Left forelimb (tissue), 1 donor: ENCODE measurements at places on chromosomes 4 and X.

DNA sequence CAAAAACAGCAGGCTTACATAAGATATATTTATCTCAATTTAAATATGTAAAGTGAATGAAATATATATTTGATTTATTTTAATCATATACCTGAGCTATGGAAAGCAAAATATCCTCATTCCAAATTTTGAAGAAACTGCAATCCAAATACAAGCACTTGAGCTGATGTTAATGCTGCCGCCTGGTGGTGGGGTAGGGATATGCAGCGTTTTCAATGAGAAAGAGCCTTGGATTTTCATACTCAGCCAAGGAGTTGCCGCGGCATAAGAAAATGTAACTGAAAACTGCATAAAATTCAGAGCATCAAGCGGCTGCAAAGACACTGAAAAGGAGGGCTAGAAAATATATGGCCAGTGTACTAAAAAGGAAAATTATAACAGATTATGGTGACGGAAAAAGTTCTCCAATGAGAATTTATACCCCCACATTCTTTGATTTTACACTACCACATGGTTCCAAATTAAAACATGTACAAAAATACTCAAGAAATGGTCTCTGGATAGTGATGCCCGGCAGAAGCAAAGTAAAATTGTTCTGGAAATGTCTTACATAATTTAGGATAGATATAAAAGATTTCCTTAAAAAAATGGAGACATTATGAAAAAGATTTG is 660.3 kb upstream of the PITX2 start:
- DNase-seq, result no peak

- peak; percentile 64 for DNase-seq
These were observed 36.8 kb upstream of the REST start for GRCh38 chr4:56870946-56871345.

DNA sequence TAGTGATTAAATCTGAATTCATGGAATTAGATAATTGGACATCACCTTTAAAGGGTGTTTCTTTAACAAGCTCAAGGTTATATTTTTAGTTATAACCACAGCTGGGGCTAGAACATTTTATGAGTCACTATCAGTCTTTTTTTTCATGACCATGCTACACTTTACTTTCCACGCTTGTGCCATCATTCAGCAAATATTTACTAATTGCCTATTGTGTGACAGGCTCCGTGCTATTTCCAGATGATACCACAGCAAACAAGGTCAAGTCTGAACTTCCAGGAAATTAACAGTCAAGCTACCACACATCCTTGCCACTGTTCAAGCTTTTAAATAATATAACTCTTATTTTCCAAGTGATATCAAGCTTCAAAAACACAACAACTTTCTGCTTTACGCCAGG is 16.5 kb downstream of the SPANXN3 start:
- DNase-seq, result no peak

GRCh38 chrX:139932073-139932900 is 566 bp downstream of the ATP11C start:
- peak; percentile 68 for DNase-seq

DNA sequence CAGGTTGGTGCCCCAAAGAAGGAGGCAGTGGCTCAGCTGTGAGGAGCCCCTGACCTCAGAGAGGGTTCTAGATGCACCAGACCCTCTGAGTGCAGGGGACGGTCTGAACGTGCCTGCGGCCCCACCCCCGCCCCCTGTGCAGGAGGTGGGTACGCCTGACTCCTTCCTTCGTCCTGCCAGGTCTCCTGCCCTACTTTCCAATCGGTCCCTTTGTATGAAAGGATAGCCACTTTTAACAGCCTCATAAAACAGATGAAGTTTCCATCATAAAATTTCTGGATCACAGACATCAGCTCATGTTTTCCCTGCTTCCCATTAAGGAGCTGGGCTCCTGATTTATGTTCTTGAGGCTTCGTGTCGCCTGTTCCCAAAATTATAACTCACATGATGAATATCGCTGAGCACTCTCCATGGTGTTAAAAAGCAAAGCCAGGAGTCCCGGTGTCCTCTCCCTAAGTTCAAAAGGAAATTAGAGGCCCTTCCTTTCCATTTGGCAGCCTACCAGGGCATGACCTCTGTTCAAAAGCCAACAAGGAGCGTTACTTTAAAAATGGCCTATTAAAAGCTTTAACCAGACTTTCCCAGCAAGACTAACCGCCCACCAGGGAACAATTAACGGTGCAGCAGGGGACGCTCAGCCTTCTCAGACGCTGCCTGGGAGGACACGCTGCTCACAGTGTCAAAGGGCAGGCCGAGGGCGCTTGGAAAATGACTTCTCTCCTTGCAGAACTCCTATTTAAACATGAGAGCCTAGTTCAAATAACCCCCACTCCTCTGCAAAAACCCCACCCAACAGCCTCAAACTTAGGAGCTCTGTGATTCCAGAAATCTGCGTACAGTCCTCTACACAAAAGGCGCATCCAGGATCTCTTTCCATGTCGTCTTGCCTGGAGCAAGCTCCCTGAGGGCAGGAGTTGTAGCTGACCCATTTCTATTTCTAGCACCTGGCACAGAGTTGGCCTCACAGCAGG is 181.9 kb downstream of the AFAP1 start:
- no peak for DNase-seq

DNA sequence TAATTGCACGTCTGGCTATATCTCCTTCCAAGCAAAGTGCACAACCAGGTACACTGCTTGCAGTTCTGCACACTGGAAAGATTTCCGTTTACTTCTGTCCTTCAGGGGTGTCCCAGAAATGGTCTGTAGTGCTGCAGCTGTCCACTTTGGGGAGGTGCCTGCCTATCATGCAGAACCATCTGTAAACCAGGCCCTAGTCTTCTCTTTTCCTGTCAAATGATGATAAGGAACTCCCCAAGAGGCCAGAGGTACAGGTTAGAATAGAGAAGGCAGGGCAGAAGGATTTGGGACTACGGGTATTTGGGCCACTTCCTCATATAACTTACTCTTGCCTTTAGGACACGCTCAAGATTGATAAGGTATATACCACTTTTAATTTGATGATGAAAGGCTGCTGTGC is 746.9 kb downstream of the FAT4 start:
- DNase-seq, result no peak

- no peak for DNase-seq
These were observed 74.3 kb downstream of the CAMK2D start for GRCh38 chr4:113687067-113687718.

DNA sequence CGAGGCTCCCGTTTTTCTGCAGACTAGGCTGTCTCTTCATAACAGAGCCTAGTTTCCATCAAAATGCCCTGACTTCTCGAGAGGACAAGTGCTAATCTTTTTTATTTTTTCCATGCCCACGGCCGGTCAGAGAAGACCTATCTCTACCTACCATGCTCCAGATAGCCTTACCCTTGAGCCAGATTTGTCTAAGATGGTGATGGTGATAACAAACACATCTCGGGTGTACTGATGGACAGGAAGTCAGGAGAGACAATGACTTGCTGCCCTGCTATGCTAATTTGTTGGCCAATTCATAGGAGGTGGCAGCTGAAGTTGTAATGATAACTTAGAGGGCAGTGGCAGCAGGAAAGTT is 42.2 kb upstream of the NKRF start:
- DNase-seq, result no peak

DNA sequence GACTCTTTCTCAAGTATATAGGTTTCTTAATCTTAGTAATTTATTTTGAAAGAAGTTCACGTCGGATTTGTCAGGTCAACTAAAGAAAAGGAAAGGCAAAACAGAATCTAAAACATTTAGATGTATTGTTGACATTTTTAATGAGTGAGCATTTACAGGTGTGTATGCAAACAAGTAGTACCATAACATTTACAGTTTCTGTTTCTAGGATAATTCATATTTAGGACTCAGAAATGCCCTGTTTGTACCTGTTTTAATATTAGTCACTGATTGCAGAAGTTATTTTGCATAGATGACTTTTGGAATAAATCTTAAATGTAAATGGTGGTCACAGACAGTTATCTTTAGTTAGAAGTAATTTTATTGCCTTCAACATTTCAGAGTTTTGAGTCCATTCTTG is 151.3 kb upstream of the NUDT6 start:
- no peak for DNase-seq

DNA sequence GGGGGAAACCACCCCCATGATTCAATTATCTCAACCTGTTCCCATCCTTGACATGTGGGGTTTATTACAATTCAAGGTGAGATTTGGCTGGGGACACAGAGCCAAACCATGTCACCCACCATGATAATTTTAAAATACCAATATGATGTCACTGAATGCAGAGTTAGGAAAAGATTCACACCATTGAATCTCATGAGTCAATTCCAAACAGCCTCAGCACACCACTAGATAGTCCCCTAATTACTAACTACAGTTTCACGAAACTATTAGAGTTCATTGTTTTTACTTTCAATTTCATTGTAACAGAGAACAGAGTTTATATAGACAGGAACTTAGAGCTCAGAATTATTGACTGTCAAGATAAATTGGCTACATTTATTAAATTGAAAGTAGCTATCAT is 410.2 kb downstream of the FAM47A start:
- no peak for DNase-seq

GRCh38 chr4:188171551-188171950 is 32.3 kb downstream of the TRIML1 start:
- DNase-seq, result no peak

GRCh38 chr4:186104114-186104889 is at the start of gene FAM149A:
FAM149A (plus strand) TSS chr4:186104704.
- DNase-seq, result no peak

DNA sequence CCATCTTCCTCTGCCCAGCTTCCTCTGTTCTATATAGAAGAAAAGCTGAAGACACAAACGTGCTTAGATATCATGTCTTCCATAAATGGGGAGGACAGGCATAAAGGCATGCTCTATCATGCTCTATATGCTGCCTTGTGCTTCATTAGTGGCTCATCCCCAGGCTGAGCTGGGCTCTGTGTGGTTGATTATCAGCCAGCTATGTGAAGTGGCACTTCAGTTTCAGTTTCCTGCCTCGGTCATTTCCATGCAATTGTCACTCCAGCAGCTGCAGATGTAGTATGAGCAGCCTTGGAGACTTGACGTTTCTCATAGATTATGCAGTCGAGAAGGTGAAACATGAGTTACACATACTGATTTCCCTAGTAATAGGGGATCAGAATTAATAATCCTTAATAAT is 106.2 kb downstream of the SYTL5 start:
- DNase-seq, result no peak

DNA sequence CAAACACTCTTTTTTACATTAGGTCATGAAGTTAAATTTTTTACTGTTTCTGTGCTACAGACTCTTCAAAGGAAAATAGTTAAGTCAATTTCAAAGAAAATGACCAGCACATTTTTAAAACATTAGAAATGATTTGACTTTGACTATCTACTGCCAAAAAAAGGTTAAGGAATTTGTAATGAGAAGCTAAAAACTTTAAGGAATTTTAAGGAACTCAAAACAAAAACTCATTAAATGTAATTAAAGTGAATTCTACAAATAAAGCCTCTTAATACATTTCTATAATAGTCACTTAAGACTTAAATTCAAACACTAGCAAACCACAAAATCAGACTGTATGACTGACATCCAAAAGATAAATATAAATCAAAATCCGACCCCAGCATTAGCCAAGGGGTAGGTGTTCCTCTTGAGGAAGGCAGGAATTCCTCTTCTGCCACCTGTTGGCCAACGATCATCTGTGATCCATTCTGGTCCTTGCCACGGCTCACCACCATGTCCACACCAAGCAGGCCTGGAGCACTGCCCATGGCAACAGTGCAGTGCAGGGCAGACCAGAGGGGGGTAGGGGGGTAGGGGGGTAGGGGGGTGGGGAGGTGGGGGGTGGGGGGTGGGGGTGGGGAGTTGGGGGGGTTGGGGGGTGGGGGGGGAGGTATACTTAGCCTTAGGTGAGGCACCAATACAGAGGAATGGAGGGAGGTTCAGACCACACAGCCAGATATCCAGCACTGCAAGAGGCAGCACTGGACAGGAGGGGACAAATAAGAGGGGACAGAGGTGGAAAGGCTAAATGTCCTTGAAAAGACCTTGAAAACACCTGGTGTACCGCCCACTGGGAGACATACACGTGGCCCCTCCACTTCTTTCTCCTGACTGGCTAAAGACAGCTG is 287.4 kb downstream of the CHIC1 start:
- DNase-seq, result no peak
